ENCODE measurements at places on chromosomes 7 and 10.

DNA sequence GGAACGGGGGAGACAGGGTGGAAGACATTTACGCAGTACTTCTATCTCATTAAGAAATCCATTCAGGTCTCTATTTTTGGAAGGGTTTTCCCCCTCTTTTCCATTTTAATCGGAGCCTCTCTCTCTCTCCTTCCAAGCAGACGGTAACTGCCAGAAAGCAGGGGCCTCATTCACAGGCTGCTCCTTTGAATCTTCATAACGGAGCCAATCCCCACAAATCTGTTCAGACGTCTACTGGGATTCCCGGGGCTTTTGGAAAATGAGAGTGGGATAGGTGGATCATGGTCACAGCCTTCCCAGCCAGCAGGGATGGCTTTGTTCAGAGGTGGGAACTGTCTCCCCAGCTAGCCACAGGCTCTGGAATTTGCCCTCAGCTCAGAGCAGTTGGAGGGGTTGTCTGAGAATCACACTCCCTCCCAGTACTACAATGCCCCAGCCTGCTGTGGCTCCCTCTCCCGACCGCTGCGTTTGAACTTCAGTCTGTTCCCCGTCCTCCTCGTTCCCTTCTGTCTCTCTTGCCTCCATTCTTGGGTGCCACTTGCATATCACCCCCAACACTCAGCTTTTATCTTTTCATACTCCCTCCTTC is 413.6 kb downstream of the PLXNA4 start:
- no peak for DNase-seq

- no peak for DNase-seq
These were observed 136.3 kb upstream of the ANK3 start for GRCh38 chr10:60525716-60526585.

DNA sequence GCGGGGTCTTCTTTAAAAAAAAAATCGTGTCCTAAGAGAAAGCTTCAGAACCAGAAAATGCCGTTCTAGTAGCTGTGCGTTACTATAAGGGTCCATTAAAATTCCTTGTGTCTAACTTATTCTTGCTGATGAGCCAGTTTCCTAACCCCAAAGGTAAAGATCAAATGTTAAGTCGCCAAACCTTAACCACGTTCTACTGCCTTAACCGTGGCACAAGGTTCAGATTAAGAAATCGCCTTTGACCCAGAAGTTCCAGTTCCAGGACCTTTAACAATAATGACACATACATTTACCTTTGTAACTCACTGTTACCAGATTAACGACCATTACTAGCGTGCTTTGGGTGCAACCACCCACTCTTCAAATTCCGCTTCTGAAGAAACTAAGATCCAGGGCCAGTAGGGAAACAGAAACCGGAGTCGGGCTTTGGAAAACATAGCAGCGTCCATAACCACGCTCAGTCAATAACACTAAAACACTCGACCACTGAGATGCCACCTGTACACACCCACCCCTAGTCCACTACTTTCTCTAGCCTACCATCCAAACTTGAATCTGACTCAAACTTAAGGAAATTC is 620 bp downstream of the BET1 start:
- DNase-seq, result no peak

GRCh38 chr10:14889318-14889717 is 10.7 kb downstream of the SUV39H2 start:
- DNase-seq, result no peak

DNA sequence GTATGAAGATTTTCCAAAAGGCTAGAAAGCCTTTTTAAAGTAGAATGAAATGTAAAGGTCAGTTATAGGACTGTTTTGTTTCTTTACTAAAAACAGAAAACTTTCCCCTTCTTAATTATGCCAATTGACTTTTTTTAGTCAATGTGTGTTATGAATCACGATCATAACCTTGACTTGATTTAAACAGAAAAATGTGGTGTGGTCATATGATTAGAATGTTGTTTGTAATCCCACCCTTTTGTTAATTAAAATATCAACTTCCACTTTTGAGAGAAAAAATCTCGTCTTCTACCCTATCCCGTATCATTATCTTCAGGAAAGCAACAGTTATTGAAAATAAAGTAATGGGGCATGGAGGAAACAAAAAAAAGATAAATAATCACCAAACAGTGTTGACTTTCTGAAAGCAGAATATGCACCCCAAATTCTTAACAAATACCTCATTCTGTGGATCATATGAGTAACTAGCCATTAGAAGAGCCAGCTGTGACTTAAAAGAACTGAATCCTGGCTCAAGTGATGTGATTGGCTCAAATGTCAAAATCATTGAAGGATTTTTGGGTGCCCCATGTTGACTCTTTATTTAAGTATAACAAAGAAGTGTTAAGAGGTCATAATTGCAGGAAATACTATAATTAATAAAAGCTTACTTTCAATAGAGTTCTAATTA is 32.3 kb upstream of the SLC16A12 start:
- no peak for DNase-seq

- DNase-seq, result no peak
These were observed 9.2 kb downstream of the SGMS1 start for GRCh38 chr10:50614444-50615137.
